ENCODE measurements at places on chromosomes 4 and X.

DNA sequence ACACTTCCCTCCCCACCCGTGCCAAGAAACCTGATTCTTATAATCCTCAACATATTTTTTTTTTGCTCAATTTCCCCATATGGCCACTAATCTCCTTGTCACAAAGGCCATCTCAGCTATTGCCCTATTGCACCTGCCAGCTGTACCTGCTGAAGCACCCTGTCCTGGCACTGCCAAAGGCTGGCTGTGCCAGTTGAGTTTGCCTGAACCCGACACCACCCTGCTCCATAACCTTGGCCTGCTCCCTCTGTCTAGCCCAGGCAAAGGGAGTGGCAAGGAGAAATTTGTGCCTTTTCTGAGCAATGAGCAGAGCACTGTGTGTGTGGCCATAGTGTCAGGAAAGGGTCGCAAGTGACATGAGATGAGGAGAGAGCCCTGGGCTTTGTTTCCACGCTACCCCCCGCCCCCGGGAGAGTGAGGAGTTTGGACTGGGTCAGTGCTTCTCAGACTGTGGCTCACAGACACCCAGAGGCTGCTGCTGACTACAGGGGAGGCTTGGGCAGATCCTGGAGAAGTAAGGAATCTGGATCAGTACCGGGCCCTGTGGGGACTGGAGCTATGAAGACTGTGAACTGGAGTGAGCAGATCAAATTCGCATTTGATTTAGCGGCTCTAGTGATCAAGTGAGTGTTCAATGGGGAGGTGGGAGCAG is 42.2 kb upstream of the HMGB3 start:
- no peak for DNase-seq

- no peak for DNase-seq
Observed at GRCh38 chrX:41664375-41664901, 24.3 kb upstream of the GPR34 start.

- no peak for DNase-seq
Observed at GRCh38 chr4:80198441-80198837, 1.1 kb downstream of the PRDM8 start.

DNA sequence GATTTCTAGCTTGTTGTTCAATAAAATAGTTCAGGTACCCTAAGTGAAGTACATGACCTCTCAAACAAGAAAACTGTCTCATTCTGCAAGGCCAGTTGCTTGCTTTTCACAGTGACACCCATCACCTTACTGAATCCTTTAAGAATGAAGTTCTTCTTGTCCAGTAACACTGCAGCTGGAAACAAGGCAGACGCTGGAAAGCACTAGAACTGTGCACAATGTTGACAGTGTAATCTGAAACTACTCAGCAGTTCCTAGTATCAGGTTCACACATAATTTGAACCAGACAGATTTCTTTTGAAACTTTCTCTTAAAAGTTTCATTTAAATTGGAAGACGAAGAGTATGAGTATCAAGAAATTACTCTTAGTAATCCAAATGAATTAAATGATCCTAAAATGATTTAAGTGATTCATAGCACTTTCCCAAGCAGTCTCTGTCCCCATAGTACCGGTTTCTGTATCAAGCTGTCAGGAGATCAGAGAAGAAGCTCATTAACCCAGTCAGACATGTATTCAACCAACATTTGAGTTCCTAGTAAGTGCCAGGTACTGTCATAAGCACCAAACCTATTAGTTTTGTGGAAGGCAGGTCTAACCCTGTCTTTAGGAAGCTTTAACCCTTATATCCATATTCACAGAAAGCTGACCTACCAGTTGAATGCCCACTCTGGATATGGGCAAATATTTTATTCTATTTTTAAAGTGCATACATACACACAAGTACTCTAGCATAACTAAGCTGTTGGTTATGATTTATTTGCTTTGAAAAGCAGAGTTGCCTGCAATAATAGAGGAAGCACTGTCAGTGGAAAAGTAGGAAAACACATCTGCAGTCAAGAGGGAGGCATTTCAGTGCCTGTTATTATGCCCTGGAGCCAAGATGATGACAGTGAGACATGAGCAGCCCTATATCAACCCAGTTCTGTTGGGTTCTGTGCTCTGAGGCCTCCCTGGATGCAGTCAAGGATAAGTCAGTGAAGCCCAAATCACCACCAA is 63.6 kb downstream of the PALLD start:
- DNase-seq: no peak

DNA sequence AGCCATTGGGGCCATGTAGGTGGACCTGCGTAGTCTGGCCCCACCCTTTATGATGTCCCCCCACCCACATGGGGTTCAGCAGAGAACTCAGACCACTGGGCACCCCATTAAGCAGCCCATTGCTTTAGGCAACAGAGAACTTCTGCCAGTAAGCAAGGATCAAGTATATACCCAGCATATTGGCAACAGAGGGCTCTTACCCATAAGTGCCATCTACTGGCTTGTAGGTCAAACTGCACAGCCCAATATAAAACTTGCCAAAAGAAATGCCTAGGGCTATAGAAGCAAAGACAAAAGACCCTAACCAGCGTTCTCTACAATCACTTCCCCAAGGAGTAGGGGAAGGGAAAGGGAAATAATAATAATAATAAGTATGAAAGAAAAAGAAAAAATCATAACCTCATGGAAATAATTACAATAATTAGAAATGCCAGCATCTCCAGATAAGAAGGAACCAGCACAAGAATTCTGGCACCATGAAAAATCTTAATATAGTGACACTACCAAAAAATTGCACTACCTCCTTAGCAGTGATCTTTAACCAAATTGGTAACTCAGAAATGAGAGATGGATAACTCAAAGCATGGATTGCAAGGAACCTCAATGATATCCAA is 1090.7 kb downstream of the FAT4 start:
- DNase-seq: no peak

DNA sequence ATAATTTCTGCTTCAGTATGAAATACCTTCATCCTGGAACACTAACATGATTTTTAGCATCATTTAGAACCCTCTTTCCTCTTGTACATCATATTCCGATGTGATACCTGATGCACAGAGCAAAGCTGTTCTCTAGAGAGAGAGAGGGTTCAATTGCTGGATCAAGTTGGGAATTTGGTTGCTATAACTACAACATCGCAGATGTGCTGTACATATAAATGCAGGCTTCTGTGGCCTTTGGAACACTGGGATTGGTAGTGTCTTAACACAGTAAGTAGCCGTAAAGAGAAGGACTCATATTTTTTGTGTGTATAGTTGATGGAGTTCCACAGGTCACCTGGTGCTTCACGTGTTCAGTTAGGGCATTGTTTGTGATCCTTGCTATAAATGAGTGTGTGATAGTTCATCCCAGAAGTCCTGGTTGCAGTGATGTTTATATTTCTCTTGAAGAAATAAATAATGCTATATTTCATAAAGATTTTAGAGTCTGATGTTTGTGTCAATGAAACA is 119.2 kb downstream of the RAPGEF2 start:
- no peak for DNase-seq

GRCh38 chrX:70032792-70033191 is 16.9 kb downstream of the AWAT2 start:
- DNase-seq: no peak

Data from activated T-helper 1 cell treated with Interleukin-2 at 50 U/mL for 16 hours (primary cell).